ENCODE measurements at places on chromosomes 7 and 10. TPM values are rescaled to one million over a fixed set of nuclear protein-coding genes. Genes with fewer than 3 reads are reported as not detected.

CDH23 gene
- total RNA-seq, result 0.16 TPM

PLEKHS1 gene
- not detected for total RNA-seq

PLPP4 gene
- total RNA-seq, result 0.26 TPM

NOD1 gene
- 13.7 TPM for total RNA-seq

DENND2A gene
- total RNA-seq, result not detected

GRM8 gene
- total RNA-seq, result 0.33 TPM

PON3 gene
- total RNA-seq, result 0.64 TPM

CTAGE8 gene
- 0.67 TPM for total RNA-seq

LGI1 gene
- not detected for total RNA-seq

PGAM1 gene
- total RNA-seq, result 743 TPM

UPK3BL2 gene
- total RNA-seq, result 16.2 TPM

SUN3 gene
- total RNA-seq, result not detected

CLRN3 gene
- not detected for total RNA-seq

INA gene
- not detected for total RNA-seq

GIGYF1 gene
- 44.2 TPM for total RNA-seq

MEIG1 gene
- total RNA-seq, result not detected

COL13A1 gene
- not detected for total RNA-seq

OR2A42 gene
- not detected for total RNA-seq

DDC gene
- total RNA-seq, result not detected

CALML3 gene
- not detected for total RNA-seq

NEBL gene
- 0.08 TPM for total RNA-seq

ACBD7 gene
- 0.74 TPM for total RNA-seq

CBX3 gene
- 194 TPM for total RNA-seq

LIPJ gene
- 0.11 TPM for total RNA-seq

FAM180A gene
- not detected for total RNA-seq

EIF5AL1 gene
- 0.26 TPM for total RNA-seq

NRCAM gene
- total RNA-seq, result 1.4 TPM

NEURL1 gene
- 0.05 TPM for total RNA-seq

SDK1 gene
- total RNA-seq, result not detected

TMEM178B gene
- total RNA-seq, result 0.03 TPM

SEMA3E gene
- 2.0 TPM for total RNA-seq

SPDYE11 gene
- total RNA-seq, result not detected

ITGB8 gene
- total RNA-seq, result 3.2 TPM

STAMBPL1 gene
- 26.3 TPM for total RNA-seq

HACD1 gene
- 0.38 TPM for total RNA-seq

IDI2 gene
- not detected for total RNA-seq

UCMA gene
- total RNA-seq, result not detected

FXYD4 gene
- total RNA-seq, result not detected

VIPR2 gene
- not detected for total RNA-seq

SPAM1 gene
- total RNA-seq, result not detected

FAM25C gene
- not detected for total RNA-seq

KLLN gene
- total RNA-seq, result 2.0 TPM

ADAM12 gene
- not detected for total RNA-seq

IQCE gene
- total RNA-seq, result 7.9 TPM

POP7 gene
- 58.8 TPM for total RNA-seq

FGFR2 gene
- 0.15 TPM for total RNA-seq

WAPL gene
- 31.2 TPM for total RNA-seq

JCAD gene
- 0.13 TPM for total RNA-seq

PAX4 gene
- total RNA-seq, result not detected

GPR15LG gene
- 1.5 TPM for total RNA-seq

Measured in GM12878 (cell line).